ENCODE measurements at places on chromosomes 13 and 19.

GRCh38 chr13:45454204-45454603 lies 10.5 kb upstream of the COG3 start:
- no peak for DNase-seq

DNA sequence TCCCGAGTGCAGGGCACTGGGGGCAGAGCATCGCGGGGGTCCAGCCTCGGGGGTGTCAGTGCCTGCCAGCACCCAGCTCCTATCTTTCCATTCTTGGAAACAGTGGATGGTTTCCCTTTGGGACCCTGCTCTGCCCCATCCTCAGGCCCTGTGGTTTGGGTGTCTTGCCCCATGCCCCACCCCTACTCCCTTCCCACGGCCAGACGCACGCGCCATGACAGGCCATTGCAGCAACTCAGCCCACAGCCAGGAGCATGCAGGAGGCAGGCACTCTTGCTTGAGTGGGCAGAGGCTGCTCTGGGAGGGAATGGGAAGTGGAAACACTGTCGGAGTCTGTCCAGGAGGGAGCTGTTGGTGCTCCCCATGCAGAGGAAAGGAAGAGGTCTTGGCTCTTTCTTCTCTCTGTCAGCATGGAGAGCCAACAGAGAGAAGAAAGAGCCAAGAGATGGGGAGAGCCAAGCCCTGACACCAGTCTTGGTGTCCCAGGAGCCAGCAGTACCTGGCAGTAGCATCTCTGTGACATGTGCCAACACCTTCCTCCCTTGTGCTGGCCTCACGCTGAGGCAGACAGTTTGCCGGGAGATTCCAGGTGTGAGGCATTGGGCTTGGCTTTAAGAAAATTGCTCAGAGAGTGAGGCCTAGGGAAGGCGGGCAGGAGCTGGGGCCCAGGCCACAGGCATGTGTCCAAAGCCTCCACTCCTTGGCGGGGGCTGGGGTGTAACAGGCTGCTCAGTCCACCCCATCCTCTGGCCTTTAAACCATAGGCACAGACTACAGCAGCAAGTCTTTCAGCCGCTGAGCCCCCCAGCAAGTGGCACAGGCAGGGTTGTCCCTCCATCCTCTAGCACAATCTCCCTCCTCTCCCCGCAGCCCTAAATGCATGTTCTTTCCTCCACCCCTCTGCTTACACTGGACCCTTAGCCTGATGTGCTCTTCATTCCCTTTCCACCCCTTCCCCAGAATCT lies 86.7 kb upstream of the UQCRFS1 start:
- DNase-seq, result no peak

- DNase-seq, result no peak
These were observed 592 bp upstream of the TRIP10 start for GRCh38 chr19:6738787-6739389.

DNA sequence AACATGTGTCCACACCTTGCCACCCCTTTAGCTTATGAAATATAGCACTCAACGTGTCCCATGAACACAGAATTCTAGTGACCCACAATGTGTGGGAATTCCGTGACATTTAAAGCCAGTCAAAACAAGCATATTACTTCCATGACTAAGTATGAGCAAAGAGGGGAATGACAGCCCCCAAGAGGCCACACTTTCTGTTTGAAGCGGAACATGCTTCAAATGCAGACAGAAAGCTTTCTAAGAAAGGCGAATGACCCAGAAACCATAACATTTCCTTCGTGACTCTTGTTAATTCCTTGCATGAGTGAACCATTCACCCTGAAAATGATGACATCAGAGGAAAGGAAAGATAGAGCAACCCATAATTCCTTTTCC lies 122.0 kb upstream of the FNDC3A start:
- no peak for DNase-seq

GRCh38 chr19:16462757-16463250 lies 9.0 kb downstream of the EPS15L1 start:
- DNase-seq, result no peak

DNA sequence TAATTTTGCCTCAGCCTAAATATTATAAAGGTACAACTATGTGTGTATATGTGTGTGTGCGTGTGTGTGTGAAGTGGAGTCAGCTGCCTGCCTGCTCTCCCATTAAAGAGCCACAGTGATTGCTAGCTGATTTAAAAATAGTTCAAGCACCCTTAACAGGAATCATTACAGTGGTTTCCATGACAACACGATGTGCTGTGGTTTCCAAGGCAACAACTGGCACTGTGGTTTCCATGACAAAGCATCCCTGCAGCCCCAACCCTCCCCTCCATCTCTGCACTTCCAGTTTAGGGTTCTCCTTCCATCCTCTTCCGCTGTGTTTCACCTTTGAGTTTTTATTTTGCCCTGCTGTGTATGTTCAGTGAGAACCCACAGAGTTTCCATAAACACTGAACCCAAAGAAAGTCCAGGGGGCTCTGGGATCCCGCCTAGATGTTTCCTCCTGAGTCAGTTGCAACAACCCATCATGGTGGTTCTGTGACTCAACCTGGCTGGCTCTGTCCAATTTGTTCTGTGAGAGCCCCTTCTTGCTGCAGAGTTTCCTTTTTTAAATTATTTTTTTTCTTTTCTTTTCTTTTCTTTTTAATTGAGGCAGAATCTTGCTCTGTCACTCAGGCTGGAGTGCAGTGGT lies 7.1 kb upstream of the PNMA8A start:
- peak; percentile 63 for DNase-seq

- no peak for DNase-seq
These were observed 10.7 kb upstream of the KATNAL1 start for GRCh38 chr13:30318026-30318425.

DNA sequence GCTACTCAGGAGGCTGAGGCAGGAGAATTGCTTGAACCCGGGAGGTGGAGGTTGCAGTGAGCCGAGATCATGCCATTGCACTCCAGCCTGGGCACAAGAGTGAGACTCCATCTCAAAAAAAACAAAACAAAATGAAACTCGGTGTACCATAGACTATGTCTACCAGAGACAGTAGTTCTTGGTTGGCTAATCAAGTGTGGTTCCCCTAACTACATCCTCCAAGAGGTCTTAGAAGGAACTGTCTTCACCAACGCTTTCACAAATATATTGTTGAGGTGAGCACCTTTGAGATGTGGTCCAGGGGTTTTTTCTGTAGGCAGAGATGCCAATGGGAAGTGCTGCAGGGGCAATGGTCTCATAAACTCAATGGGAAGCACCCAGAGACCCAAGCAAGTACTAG lies 48.0 kb downstream of the RFC3 start:
- no peak for DNase-seq

GRCh38 chr13:99385940-99386339 lies 78.7 kb upstream of the GPR183 start:
- DNase-seq, result no peak

DNA sequence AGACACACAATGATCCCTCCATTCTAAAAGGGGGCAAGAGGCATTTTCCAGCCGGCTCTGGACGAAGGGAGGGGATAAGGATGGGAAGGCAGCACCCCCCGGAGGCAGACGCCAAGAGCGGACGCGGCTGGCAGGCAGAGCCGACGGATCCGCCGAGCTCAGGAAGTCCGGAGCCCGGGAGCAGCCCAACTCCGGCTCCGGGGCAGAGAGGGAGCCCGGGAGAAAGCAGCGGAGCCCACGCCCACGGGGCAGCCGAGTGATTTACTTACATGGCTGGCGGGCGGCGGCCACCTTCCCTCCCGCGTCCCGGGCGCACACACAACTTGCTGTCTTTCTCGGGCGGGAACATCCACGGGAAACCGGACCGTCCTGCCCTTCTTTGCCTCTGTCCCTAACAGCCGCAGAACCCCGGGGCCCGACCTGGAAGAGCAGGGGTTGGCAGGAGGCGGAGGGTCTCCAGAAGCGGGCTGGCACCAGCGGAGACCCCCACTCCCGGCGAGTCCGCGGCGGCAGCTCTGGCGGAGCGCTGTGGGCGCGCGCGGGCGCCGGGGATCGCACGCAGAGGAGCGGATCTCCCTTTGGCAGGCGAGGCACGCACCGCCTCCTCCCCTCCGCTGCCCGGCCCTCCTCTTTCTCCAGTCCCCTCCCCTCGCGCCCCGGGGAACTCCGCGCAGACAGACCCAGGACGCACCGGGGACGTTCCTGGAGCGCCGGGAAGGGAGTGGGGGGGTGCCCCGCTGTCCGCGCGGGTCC lies at the start of gene LHFPL6:
Gene LHFPL6, minus strand, starts transcription at position 580 of the 753 bp plus-strand sequence.
- peak; percentile 54 for DNase-seq

DNA sequence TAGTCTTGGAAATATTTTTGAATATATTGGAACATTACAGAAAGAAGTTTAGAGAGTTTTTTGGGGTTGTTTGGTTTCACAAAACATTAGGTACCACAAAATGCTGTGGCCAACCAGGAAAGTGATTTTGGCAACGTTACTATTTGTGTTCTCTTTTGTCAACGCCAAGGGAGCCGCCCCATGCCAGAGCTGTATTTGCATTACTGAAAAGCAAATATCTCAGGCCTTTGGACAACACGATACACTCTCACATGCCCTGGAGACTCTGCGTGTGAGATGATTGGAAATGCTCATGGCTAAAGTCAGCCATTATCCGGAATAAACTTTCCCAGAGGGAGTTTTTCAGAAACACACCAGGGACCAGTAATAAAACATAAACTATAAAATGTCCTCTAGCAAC lies 324.6 kb downstream of the SHISA2 start:
- DNase-seq, result no peak

DNA sequence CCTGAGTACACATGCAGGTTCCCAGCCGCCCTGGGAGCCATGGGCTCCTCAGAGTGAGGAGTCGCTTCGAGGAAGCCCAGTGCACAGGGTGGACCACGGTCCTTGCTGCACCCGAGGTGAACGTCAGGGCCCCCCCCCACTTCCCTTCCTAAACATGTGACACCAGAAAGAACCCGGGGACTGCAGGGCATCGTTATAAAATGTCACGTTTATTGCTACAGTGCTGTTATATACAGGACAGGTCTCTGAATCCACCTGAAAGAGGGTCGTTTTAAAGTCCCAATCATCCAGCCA lies 3.8 kb upstream of the UQCR11 start:
- DNase-seq, result no peak

- peak; percentile 78 for DNase-seq
These were observed 844 bp upstream of the ASPDH start for GRCh38 chr19:50514346-50515167.

- no peak for DNase-seq
These were observed at the start of gene LIPE for GRCh38 chr19:42427313-42427712. TSS of gene LIPE (minus strand) at chr19:42427388. CDS start at chr19:42427149, 239 bp downstream.

- no peak for DNase-seq
These were observed 13.7 kb downstream of the EPHX3 start for GRCh38 chr19:15218501-15218900.

DNA sequence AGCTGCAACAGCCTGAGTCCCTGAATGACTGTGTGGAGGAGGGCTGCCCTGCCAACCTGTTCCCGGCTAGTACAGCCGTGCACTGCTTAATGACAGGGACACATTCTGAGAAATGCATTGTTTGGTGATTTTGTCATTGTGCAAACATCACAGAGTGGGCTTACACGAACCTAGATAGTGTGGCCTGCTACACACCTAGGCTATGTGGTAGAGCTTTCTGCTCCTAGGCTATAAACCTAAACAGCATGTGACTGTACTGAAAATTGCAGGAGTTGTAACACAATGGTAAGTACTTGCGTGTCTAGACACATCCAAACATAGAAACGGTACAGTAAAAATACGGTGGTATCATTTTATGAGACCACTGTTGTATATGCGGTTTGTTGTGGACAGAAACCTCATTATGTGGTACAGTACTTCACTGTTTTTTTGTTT lies 35.0 kb downstream of the VASP start:
- no peak for DNase-seq

DNA sequence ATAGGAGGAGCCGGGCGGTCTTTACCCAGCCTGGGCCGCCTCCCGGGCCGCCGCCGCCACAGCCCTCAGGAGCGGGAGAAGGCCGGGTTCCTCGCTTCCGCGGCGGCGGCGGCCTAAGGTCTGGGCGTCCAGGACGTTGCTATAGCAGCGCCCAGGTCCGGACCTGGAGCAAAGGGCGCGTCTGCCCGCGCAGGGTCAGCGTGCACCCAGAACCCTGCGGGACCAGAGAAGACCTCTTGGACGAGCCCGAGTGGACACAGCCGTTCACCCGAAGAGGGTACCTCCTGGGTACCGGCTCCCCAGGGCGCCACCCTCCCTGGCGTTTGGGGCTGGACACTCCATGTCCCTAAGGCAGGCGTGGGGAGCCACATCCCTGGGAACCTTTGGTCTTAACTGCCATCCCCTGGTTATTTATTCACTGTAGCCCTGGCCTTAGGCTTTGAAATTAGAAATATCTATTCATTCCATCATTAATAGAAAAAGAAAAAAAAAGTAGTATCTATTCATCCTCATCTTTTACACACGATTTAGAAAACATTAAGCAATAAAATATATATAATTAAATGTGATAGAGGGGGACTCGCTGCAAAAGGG lies 2.4 kb downstream of the DZIP1 start:
- DNase-seq, result no peak

GRCh38 chr13:77386880-77387606 lies 60.1 kb upstream of the MYCBP2 start:
- no peak for DNase-seq

- DNase-seq, result peak; percentile 35
These were observed at the start of gene TMEM238 for GRCh38 chr19:55384131-55384919. TSS of gene TMEM238 (minus strand) at chr19:55384292. CDS start at chr19:55384259, 33 bp downstream.

GRCh38 chr13:73973156-73973555 lies 161.0 kb downstream of the KLF12 start:
- no peak for DNase-seq

DNA sequence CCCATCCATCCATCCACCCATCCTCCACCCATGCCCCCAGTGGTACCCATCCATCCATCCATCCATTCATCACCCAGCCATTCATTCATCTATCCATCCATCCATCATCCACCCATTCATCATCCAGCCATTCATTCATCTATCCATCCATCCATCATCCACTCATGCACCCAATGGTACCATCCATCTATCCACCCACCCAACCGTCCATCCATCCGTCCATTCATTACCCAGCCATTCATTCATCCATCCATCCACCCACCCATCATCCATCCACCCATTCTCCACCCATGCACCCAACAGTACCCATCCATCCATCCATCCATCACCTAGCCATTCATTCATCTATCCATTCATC lies 5.3 kb downstream of the PLPPR3 start:
- no peak for DNase-seq

DNA sequence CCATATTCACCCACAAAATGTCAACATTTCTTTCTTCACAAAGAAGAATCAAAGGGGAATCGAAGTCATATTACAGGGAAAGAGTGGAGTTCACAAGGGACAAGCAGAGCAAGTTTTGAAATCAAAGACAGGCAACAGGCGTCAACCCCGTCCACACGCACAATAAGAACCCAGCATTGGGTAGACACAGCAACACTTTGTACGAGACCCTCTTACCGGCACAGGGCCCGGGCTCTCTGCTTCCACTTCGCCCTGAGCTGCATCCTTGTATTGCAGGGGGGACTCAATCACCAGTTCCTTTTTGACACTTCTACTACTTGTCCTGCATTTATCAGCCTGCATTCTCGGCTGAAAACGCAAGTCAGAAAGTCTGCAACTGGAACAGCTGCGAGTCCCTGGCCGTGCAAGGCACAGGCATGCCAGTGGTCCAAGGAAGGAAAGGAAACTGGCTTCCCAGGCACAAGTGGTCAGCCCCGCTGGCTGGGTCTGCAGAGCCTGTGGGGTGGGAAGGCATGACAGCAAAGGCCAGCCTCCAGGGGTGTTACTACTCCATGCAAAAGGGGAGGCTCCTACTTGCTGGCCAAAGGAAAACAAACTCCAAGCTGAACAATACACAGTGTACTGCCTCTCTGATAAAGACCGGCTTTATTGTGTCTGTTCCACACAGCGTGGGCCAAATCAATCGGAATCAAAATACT lies at the start of gene DOCK9:
Gene DOCK9, minus strand, starts transcription at position 497 of the 698 bp plus-strand sequence. Its CDS starts 155 bp downstream, at position 342.
- peak; percentile 82 for DNase-seq

GRCh38 chr13:30255696-30256095 lies 51.7 kb downstream of the KATNAL1 start:
- DNase-seq, result peak; percentile 22
